Anterior cingulate cortex (tissue), 58 donors: ENCODE measurements at places on chromosomes 3 and 15.
A peak's percentile ranks its signal among the peaks of the same experiment; 100 is the strongest.

DNA sequence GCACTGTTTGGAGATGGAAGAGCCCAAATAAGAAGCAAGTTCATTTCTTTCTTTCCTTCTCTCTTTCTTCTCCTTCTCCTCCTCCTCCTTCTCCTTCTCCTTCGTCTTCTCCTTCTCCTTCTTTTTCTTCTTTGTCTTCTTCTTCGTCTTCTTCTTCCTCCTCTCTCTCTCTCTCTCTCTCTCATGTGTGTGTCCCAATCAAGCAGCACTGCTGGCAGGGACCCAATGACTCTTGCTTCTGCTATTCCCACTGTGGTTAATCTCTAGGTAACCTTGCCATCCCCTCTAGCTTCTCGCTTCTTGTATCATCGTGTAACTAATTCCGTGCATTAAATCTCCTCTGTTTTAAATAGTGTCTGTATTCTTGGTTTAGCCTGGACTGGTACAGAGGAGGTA is 26.1 kb upstream of the ZNF280D start:
- DNase-seq: no peak

- no peak for DNase-seq
Observed at GRCh38 chr15:66580643-66581042, 14.8 kb upstream of the LCTL start.

- DNase-seq: no peak
Observed at GRCh38 chr15:49718234-49718633, 97.4 kb downstream of the DTWD1 start.

DNA sequence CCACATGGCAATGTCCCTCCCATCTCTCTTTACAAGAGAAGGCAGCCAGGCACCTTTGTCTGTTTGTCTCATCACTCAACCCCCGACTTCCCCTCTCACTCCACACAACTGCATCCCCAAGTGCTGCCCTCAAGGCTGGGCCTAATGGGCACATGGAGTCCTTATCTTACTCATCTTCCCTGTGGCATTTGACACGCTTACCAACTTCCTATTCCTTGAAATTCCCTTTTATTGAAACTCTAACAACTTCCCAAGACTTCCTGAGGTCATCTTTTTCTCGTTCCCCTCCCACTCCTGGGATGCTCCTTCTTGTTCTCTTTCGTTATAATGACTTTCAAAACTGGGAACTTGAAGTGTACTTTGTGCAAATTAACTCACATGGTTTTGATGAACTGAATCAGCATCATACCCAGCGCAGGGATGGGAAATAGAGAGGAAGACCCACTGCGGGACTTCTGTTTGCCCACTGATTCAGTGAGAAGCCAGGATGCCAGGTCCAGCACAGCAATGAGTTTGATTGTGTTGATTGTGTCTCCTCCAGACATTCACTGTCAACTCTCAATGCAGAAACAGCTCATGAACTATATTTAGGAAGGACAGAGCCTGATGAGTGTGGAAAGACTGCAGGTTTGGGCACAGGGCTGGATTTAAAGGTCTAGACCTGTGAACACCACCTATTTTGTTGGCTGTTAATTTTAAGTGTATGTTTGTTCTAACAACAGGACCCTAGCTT is 104.7 kb upstream of the TNIK start:
- DNase-seq: no peak

DNA sequence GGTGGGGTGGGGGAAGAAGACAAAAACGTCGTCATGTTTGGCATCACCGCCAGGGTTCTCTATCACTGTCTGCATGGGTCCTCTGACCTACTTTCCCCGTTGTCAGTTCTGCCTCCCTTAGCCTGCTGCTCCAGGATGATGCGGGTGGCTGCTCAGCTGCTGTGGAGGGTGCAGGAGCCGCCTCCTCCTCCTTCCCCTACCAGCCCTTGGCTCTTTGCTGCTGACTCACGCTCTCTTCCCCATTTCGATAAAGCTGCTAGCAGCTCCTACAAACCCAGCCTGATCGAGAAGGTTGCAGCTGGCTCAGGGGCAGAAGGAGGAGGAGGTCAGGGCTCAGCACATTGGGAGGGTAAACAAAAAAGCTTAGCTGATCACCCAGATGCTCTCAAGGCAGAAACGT is 49.5 kb upstream of the SEC13 start:
- peak; percentile 11 for DNase-seq

- DNase-seq: no peak
Observed at GRCh38 chr3:114223143-114223542, 14.2 kb downstream of the ZNF80 start.

DNA sequence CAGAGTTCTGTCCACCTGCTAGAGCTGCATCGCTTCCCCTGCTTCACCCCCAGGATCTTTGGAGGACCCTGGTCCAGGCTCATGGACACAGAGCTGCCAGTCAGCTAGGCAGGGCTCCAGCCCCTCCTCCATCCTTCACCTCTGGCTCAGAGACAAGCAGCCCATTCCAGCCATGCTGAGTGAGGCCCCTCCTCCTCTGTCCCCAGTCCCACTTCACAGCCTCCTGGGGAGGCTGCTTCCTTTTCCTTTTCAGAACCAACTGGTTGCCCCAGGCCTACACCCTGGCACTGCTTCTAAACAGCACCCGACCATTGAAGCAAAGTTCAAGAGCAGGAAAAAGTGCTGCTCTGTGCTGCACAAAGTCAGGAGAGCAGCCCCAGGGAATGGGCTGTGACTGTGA is 22.2 kb downstream of the IQSEC1 start:
- DNase-seq: no peak

- DNase-seq: no peak
Observed at GRCh38 chr3:161042023-161042501, 63.1 kb downstream of the B3GALNT1 start.

DNA sequence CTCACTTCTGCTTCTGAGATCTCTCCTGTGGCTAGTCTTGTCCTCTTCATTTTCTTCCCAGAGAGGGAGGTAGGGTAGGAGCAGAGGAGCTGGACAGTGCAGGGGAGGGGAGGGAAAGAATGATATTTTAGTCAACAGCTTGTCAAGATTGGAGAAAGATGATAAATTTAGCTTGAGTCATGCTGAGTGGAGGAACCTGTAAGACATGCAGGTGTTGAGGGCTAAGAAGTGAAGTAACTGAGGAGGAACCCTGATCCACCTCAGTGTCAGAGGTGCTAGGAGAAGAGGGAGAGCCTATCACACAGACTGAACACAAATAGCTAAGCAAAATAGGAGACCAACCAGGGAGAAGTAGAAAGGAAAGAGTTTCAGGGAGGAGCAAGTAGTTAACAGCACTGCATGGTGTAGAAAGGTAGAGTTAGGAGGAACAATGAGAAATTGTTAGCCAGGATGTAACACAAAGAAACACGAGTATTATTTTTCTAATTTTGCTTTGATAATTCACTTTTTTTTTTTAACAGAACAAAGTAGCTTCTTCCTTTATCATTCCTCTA is 108.2 kb upstream of the CHRM5 start:
- no peak for DNase-seq

DNA sequence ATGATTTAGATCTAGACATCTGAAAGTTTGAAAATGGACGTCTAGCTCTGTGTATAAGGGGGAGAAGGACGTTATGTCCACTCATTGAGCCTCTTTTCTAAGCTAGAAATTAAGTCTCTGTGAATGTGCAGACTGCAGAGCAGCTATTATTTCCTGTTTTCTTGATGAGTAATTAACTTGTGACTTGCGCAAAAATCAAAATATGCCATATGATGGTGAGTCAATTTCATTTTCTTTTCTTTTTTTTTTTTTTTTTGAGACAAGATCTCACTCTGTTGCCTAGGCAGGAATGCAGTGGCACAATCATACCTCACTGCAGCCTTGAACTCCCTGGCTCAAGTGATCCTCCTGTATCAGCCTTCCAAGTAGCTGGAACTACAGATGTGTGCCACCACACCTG is 14.1 kb downstream of the LACTB start:
- DNase-seq: no peak

DNA sequence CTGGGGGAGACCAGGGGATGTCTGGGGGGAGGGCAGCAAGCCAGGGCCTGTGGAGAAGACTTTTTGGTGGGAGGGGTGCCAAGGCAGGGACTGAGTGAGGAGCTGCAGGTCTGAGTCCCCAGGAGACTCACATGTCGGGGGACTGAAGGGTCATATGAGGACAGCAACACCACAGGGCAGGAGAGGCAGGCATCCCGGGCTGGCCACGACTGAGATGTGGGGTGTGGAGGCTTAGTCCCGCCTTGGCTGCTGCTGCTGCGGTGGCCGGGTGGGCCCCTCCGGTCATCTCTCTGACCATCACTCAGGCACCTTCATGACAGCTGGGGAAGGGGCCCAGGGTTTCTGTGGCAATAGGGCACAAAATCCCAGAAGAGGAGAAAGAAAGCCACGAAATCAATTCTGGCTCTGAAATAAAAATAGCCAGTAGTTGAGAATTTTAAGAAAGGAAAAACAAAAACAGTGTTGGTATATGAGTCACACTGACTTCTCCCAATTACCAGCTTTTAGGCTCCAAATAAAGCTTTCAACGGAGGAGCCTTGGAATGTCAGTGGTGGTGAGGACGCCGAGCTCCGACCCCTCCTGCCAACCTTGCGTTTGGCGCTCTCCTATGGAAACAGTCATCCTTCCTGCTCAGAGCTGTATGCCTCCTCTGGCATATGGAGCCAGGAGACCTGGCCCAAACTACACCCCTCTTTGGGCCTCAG is 52.9 kb upstream of the ITGA11 start:
- DNase-seq: no peak
